HAP-1 (cell line): ENCODE measurements at places on chromosomes 2 and 18.

- no peak for DNase-seq
Measured at GRCh38 chr2:132978840-132979239, 308.8 kb upstream of the LYPD1 start.

DNA sequence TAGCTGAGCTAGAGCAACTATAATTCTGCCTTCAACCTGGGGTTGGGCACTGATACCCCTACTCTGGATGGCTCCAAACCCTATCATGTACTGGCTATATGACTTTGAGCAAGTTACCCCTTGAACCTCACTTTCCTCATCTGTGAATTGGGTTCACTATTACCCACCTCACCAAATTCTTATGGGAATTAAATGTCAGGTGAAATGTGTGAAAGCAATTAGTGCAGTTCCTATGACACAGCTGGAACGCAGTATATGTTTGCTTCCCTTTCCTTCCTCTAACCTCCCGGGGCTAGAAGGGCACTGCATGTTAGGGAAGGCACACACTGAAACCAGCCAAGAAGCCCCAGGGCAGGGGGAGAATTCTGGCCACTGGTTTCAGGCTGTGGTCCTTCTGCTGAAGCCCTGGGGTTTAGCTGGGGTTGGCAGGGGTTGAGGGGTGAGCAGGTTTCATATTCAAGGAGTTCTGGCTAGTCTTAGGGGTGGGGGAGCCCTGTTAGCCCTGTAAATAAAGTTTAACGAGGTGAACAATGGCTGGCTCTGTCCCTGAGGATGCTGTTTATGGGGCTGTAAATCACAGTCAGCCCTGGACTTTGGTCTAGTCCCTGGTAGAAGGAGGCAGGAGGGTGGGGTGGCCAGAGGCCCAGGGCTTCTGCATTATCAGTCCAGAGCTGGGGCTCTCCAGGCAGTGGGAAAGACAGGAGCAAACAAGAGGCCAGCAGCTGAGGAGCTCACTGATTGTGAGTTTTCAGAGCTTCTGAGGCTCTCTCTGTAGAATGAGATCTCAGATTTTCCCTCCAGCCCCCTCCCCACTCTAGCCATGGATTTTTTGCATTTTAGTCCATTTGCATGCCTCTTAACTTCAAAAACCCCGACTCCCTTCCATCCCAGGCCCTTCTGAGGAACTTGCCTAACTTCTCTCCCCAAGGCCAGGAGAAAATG is 8.0 kb downstream of the PKDCC start:
- no peak for DNase-seq

GRCh38 chr2:53515435-53516332 is 251.9 kb upstream of the CHAC2 start:
- DNase-seq = no peak

- no peak for DNase-seq
Measured at GRCh38 chr18:55731594-55732042, 143.6 kb upstream of the TCF4 start.

DNA sequence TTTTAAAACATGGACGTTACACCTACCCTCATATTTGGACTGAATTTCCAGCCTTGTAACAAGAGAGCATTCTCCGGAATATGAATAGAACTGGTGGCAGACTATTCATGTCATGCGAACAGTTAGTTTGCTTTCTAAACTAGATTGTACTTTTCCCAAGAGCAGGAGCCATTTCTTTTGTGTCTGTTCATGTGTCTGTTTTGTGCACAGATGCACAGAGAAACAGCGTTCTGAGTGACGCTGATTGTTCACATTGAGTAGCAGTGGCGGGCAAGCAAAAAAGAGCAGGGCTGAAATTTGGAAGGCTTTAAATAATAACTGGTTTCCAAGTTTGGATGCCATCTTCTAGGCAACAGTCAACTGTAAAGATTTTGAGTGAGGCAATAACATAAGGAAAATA is 200.3 kb downstream of the NRXN1 start:
- DNase-seq = no peak

GRCh38 chr2:106183101-106183696 is 10.9 kb downstream of the UXS1 start:
- no peak for DNase-seq

GRCh38 chr2:70484086-70484485 is 69.5 kb downstream of the TGFA start:
- DNase-seq = no peak

GRCh38 chr2:143936848-143937722 is 582.8 kb downstream of the ZEB2 start:
- DNase-seq = peak; percentile 17

- DNase-seq = no peak
Measured at GRCh38 chr2:181947273-181947672, 38.4 kb upstream of the PPP1R1C start.

- DNase-seq = no peak
Measured at GRCh38 chr18:6414723-6415417, at the start of gene L3MBTL4. TSS of gene L3MBTL4 (minus strand) at chr18:6414911. CDS start at chr18:6311625, 103,286 bp downstream.

- no peak for DNase-seq
Measured at GRCh38 chr18:77866351-77866750, 616.7 kb downstream of the GALR1 start.

GRCh38 chr2:126244937-126245336 is 411.0 kb upstream of the GYPC start:
- no peak for DNase-seq

GRCh38 chr2:234795272-234795920 is 156.4 kb upstream of the SH3BP4 start:
- DNase-seq = no peak

GRCh38 chr18:64490207-64490606 is 341.3 kb upstream of the LINC00305 start:
- no peak for DNase-seq

DNA sequence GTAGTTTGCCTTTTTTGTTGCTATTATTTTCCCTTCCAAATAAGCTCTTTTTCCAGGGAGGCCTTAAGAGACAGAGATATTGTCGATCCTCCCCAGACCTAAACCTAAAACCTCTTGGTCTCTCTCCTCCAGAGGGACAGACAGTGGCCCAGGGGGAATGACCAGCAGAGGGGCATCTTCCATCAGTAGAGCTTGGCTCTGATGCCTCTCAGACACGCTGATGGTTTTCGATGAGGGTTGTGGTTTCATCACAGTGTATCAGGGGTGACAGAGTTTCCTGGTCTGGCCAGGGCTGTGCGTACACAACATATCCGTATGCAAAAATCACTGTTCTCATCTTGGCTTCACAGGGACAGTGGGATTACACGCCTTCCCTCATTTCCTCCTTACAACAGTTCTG is 68.6 kb downstream of the GATA6 start:
- no peak for DNase-seq

DNA sequence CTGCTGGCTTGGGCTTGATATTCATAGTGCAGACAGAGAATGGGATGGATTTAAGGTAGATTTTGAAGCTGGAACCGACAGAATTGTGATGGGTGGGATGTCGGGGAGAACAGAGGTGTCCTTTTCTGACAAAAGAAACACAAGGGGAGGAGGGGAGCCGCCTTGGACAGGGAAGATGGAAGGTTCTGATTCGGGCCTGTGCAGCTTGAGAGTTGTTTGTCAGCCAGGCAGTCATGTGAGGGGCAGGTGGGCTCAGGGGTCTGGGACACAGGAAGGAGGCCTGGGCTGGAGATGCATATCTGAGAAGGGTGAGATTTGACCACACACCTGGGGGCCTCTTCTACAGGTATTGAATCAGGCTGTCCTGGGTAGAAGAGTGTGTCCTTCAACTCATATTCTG is 41.4 kb downstream of the NPAS2 start:
- no peak for DNase-seq

DNA sequence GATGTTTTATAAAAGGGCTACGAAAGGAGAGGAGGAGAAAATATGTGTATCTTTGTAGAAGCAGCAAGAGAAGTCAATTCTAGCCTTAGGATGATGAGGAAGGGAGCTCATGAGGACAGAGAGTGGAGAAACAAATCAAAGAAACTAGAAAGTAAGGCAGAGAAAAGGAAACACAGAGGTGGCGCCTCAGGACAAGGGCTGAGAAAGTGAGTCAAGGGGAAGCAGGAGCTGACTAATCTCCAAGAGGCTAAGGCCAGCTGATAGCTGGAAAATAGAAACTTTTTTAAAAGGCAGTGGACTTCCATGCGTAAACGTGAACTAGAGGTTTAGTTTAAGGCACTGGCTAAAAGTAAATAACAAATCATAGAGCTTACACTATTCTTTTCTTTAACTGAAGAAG is 173.3 kb downstream of the ANKRD44 start:
- no peak for DNase-seq

DNA sequence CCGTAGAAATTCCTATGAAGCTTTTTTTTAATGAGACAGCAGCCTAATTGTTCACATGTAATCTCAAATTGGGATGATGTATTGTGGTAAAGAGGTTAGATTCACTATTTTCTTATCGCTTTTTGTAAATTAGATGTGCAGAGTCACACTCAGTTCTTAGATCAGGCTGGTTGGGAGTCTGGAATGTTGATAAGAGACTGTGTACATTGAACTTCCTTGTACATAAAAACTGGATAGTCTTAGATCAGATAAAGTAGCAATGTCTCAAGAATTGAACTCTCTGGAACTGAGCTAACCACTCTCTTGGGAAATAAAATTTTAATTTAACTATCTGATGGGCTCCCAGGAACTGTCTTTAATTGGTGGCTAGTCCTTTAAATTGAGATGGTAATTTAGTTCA is 108.1 kb upstream of the MSTN start:
- no peak for DNase-seq

GRCh38 chr2:190881084-190881597 is 520 bp downstream of the GLS start:
- no peak for DNase-seq

GRCh38 chr18:31598021-31598805 is 6.5 kb downstream of the TTR start:
- no peak for DNase-seq

GRCh38 chr2:229243890-229244560 is 27.1 kb downstream of the PID1 start:
- no peak for DNase-seq

GRCh38 chr18:57839942-57840381 is 36.8 kb upstream of the ATP8B1 start:
- no peak for DNase-seq

- DNase-seq = no peak
Measured at GRCh38 chr2:54499661-54500060, 43.5 kb downstream of the SPTBN1 start.

DNA sequence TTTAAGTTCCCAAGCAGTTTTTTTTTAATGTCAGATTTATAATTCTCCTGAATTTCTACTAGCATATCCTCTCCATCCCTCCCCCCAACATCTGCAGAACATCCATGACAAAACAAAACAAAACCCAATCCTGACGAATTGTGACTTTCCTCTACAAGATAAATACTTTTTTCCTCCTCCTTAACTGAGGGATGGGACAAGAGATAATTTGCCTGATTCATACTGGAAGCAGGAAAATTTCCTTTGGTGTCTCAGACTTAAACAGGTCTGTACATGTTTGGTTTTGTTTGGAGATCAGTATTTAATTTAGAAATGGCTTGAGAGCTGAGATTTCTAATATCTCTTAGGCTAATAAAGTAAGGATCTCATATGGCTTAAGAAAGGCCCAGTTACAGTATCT is 2.2 kb downstream of the CAVIN2 start:
- DNase-seq = no peak

- DNase-seq = no peak
Measured at GRCh38 chr18:75343389-75343788, 84.1 kb downstream of the SMIM21 start.

DNA sequence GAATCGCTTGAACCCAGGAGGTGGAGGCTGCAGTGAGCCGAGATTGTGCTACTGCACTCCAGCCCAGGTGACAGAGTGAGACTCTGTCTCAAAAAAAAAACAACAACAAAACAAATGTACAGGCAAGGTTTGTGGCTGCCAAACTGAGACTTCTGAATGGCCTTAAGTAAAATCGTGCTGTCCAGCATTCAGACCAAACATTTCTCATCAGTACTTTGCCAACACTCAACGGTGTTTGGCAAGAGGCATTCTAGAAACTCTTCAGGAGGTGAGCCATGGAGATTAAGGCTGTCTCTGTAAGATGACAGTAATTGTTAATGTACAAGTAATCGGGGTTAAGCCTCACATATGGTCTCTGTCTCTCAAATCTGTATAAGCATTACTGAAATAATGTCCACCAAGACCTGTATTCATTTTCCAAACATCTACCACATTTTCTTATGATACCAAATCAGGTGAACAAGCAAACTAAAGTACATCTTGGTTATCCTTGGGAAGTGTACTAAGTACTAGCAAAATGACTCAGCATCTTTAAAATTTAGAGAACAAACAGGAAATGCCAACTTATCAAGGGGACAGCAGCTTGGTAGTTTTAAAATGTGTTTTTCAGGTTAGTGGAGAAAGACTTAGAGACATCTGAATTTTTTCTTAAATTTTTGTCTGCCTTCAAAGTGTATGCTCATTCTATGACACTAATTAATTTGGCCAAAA is 29.3 kb downstream of the SERPINE2 start:
- DNase-seq = no peak

DNA sequence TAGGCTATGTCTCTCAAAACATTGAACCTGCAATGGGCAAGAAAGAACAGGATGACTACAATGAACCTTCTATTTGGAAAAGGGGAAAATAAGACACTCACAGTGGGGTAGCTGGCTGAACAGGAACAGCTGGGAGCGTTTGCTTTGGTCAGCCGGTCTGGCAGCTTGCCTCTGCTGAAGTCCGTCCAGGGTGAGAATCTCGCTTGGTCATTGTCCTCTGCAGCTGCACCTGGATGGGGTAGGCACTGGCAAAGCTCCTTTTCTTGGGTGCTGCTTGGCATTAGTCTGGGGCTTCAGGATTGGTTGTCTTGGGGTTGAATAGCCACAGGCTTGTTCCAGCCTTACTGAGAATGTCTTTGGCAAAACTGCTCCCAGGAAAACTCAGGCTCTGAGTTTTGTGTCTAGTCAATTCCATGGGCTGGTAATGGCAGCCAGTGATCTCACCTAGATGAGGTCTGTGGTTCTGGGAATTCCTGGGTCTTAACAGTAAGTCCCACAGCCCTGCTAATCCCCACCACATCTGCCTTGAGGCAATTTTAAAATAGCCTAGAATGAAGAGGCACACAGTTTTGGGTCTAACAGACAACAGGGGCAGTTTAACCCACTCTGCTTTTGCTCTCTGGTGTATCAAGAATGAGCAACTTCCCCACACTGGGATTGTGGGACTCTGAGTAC is 13.4 kb downstream of the NEDD4L start:
- no peak for DNase-seq

GRCh38 chr2:69397234-69397633 is 10.2 kb upstream of the GFPT1 start:
- no peak for DNase-seq

- DNase-seq = no peak
Measured at GRCh38 chr18:1657876-1658275, 753.2 kb downstream of the ADCYAP1 start.

- DNase-seq = no peak
Measured at GRCh38 chr18:56330366-56331110, 307.9 kb downstream of the TXNL1 start.
